ENCODE measurements at places on chromosomes 16 and 17. TPM values are rescaled to one million over a fixed set of nuclear protein-coding genes. Genes with fewer than 3 reads are reported as not detected.

GRCh38 chr17:70120425-70120824, 45.4 kb downstream of the KCNJ16 start:
- no peak overlapping the region for H3K27ac ChIP-seq
- DNase-seq, result no peak
- H3K27me3 ChIP-seq, result peaks cover 2% of the 10 kb centered on the region
- H3K4me1 ChIP-seq, result no peaks in the 10 kb centered on the region

DNA sequence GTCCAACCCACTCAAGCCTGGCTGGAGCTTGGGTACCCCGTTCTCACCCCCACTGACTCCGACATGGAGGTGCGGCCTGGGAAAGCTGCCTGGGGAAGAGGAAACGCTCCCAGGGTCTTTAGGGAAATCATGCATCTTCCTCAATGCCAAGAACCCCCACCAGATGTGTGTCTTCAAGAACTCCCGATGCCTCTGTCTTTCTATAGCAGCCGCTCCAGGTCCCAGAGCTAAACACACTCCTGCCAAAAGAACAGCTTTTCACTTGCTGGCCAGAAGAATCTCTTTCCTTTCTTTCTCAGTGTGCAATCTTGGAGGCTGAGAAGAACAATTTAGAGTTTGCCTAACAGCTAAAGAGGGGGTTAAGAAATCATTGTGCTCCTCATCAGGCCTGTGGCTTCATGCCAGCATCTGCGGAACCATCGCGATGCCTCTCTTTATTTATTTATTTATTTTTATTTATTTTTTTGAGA, 41.1 kb upstream of the MTSS2 start:
- no peak overlapping the region for H3K4me3 ChIP-seq
- DNase-seq, result no peak
- no peaks in the 10 kb centered on the region for H3K4me1 ChIP-seq
- H3K27ac ChIP-seq, result no peak overlapping the region

- peak; percentile 27 for DNase-seq
- no peak overlapping the region for H3K4me3 ChIP-seq
- peaks cover 41% of the 10 kb centered on the region for H3K27me3 ChIP-seq
- no peak overlapping the region for H3K27ac ChIP-seq
These were observed 3.2 kb downstream of the SOST start for GRCh38 chr17:43755389-43755875.

USP36 gene
- total RNA-seq, result 74.3 TPM

NPIPB8 gene
- total RNA-seq, result not detected

DNA sequence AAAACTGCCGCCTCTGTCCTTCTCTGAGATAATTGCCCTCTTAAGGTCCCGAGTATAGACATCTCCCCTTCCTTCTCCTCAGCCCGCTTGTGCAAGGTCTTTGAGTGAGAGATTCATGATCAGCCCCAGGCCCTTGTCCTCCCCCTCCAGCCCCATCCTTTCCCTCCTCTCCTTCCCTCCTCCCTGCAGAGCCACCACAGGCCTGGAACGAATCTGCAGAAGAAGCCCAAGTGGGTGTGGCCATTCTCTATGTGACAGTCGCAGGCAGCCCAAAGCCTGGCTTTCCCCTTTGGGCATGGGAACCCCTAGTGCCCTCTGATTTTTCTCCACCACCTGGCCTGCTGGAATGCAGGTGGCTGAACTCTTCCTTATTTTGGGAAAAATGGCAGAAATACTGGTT, 7.2 kb upstream of the NDRG4 start:
- peaks cover 15% of the 10 kb centered on the region for H3K4me1 ChIP-seq
- DNase-seq, result no peak

- peaks cover 6% of the 10 kb centered on the region for H3K27me3 ChIP-seq
- H3K4me3 ChIP-seq, result no peak overlapping the region
- H3K36me3 ChIP-seq, result no peaks in the 10 kb centered on the region
- no peak overlapping the region for H3K27ac ChIP-seq
- H3K4me1 ChIP-seq, result peaks cover 23% of the 10 kb centered on the region
These were observed 29.8 kb upstream of the KCNJ2 start for GRCh38 chr17:70139449-70139993.

DNA sequence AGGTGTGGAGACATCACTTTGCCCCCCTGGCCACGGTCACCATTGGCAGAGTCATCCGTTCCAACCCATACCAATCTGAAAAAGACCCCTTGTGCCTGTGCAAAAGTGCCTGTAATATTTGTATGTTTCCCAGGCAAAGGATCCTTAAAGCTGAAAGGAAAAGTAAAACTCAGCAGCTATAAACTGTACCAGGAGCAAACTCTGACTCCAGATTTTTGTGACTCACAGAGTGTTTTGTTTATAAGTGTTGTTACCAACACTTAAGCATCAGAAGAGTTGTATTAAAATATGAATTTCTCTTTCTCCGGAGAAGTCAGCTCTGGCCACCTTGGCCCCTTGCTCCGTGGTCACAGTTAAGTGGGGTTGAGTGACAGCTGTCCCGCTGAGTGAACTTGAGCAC, 75.9 kb downstream of the IRX6 start:
- H3K27ac ChIP-seq, result no peak overlapping the region
- peaks cover 5% of the 10 kb centered on the region for H3K27me3 ChIP-seq
- no peaks in the 10 kb centered on the region for H3K36me3 ChIP-seq
- DNase-seq, result no peak

DNA sequence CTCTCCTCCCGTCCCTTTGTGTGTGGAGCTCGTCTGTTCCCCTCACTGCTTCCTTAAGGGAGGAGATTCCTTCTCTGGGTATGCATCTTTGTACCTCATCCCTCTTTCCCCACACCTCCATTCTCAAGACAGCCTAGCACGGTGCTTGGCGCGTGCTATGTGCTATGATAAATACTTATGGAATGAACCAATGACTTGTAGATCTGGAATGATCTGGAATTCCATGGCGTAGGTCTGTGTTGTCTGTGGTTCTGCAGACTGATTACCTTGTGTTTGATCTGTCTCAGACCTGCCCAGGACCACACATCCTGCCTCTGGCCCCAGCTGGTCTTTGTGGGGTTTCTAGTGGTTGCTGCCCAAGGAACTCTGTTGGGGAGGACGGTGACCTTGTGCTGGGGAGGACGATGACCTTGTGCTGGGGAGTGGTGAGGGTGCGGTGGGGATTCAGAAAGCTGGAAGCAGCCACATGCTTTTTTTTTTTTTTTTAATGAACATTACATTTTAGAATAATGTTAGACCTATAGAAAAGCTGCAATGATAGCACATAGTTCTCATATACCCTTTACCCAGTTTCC, 33.5 kb upstream of the ETV4 start:
- no peak overlapping the region for H3K27ac ChIP-seq
- H3K36me3 ChIP-seq, result no peaks in the 10 kb centered on the region
- H3K4me3 ChIP-seq, result no peak overlapping the region

DNA sequence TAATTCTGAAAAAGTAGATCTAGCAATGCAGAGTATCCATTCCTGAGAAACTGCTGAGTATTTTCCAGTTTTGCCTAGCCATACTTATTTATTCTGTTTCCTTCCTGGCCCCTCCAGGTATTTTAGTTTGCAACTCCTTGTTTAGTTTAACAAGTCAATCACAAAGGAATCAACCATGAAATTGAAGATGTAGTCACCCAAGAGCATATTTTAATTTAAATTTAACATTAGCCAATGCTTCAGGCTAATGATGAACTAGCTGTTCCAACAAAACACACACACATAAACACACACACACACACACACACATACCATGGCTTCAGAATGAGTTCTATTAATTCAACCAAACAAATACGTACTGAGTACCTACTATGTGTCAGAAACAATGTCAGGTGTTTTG, 332.8 kb upstream of the ERCC4 start:
- no peak overlapping the region for H3K4me3 ChIP-seq
- H3K4me1 ChIP-seq, result no peaks in the 10 kb centered on the region
- H3K27me3 ChIP-seq, result no peaks in the 10 kb centered on the region
- no peak overlapping the region for H3K27ac ChIP-seq
- DNase-seq, result no peak
- no peaks in the 10 kb centered on the region for H3K36me3 ChIP-seq

CCL16 gene
- not detected for total RNA-seq

GRCh38 chr16:17318238-17318637, 152.5 kb downstream of the XYLT1 start:
- no peak overlapping the region for H3K27ac ChIP-seq
- no peak for DNase-seq
- H3K36me3 ChIP-seq, result no peaks in the 10 kb centered on the region
- H3K4me3 ChIP-seq, result no peak overlapping the region
- no peaks in the 10 kb centered on the region for H3K27me3 ChIP-seq

ACE gene
- 2.2 TPM for total RNA-seq

- no peaks in the 10 kb centered on the region for H3K4me1 ChIP-seq
- peak; percentile 20 for DNase-seq
- H3K36me3 ChIP-seq, result peaks cover 52% of the 10 kb centered on the region
- H3K4me3 ChIP-seq, result no peak overlapping the region
These were observed 53.0 kb downstream of the RPA1 start for GRCh38 chr17:1882836-1883235.

DNA sequence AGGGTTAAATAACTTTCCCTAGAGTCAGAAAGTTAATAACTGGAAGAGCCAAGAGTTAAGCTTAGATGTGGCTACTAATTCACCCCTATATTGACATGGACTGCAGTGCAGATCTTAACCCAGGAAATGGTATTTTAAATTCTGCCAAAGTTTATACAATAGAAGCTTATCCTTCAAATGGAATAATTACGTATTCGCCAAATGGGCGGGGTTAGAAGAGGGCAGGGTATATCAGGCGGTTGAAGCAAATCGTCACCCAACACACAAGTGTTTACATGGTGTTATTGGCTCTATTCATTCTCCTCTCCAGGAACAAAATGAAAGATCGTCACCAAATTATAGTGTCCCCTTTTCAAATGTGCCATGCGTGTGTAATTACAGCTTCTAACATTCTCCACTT, 182.7 kb downstream of the PRKCB start:
- no peak overlapping the region for H3K27ac ChIP-seq
- DNase-seq, result no peak
- H3K27me3 ChIP-seq, result no peaks in the 10 kb centered on the region
- no peak overlapping the region for H3K4me3 ChIP-seq
- peaks cover 39% of the 10 kb centered on the region for H3K4me1 ChIP-seq
- H3K36me3 ChIP-seq, result peaks cover 2% of the 10 kb centered on the region

SEZ6 gene
- total RNA-seq, result not detected

DNA sequence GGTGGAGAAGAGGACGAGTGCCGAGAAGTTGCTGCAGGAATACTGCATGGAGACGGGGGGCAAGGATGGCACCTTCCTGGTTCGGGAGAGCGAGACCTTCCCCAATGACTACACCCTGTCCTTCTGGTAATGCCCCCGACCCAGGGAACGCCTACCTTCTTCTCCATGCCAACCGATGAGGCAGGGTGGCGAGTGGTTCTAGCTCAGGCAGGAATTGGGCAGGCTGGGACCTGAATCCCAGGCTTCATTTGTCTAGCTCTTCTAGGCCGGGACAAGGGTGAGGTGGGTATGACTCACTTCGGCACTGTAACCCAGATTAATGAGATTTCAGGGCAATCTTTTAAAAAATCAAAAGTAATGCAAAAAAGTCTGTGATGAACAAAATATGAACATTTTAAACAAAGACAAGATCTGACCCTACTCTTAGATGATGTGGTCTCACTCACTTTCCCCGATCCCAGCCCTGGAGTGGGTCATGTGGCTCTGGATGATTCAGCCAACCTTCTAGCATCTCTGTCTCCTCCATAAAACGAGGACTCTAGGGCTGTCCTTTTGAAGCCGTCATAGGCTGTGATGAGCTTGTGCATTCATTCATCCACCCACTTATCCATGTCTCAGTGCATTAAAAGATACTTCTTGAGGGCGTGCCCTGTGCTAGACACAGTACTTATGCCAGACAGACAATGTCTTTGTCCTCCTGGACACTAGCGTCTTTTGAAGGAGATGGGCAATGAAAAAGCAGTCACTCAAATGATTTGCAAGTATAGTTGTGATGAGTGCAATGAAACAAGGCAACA, 102.6 kb downstream of the SDR42E1 start:
- no peaks in the 10 kb centered on the region for H3K4me1 ChIP-seq
- DNase-seq, result no peak
- no peaks in the 10 kb centered on the region for H3K27me3 ChIP-seq
- H3K4me3 ChIP-seq, result no peak overlapping the region

TBC1D3I gene
- 0.14 TPM for total RNA-seq

HCRT gene
- total RNA-seq, result not detected

DNA sequence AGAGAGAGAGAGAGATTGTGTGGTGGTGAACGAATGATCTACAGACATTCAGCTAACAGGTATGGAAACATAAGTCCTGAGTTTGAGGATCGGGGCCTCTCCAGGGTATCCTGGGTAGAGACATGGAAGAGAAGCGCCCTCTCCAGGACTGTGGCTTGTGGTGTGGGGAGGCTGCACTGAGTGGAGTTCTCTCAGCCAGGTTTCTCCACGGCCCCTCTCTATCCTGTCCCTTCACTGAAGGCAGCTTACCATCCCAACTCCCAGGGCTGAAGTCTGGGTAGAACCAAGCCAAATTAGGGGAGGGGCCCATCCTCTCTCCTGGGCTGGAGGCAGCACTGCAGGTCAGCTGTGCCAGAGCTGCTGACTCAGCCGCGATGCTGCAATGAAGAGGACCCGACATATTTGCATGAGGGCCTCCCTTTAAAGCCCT, 6.2 kb downstream of the C1QL1 start:
- no peak overlapping the region for H3K4me3 ChIP-seq
- H3K36me3 ChIP-seq, result no peaks in the 10 kb centered on the region
- peaks cover 7% of the 10 kb centered on the region for H3K4me1 ChIP-seq
- peaks cover 46% of the 10 kb centered on the region for H3K27me3 ChIP-seq
- no peak for DNase-seq

CD19 gene
- not detected for total RNA-seq

MYLK3 gene
- total RNA-seq, result not detected

- no peak for DNase-seq
- H3K4me1 ChIP-seq, result peaks cover 7% of the 10 kb centered on the region
- H3K27me3 ChIP-seq, result no peaks in the 10 kb centered on the region
- H3K36me3 ChIP-seq, result peaks cover 1% of the 10 kb centered on the region
- H3K4me3 ChIP-seq, result no peak overlapping the region
These were observed 20.3 kb downstream of the SGF29 start for GRCh38 chr16:28573738-28574718.

- no peak for DNase-seq
- H3K4me3 ChIP-seq, result no peak overlapping the region
- no peaks in the 10 kb centered on the region for H3K27me3 ChIP-seq
- H3K4me1 ChIP-seq, result peaks cover 55% of the 10 kb centered on the region
- no peaks in the 10 kb centered on the region for H3K36me3 ChIP-seq
- H3K27ac ChIP-seq, result no peak overlapping the region
These were observed 368.8 kb downstream of the SLC39A11 start for GRCh38 chr17:72723711-72724110.

NFATC2IP gene
- 64.6 TPM for total RNA-seq

CA5A gene
- total RNA-seq, result not detected

TVP23B gene
- total RNA-seq, result 34.1 TPM

DNA sequence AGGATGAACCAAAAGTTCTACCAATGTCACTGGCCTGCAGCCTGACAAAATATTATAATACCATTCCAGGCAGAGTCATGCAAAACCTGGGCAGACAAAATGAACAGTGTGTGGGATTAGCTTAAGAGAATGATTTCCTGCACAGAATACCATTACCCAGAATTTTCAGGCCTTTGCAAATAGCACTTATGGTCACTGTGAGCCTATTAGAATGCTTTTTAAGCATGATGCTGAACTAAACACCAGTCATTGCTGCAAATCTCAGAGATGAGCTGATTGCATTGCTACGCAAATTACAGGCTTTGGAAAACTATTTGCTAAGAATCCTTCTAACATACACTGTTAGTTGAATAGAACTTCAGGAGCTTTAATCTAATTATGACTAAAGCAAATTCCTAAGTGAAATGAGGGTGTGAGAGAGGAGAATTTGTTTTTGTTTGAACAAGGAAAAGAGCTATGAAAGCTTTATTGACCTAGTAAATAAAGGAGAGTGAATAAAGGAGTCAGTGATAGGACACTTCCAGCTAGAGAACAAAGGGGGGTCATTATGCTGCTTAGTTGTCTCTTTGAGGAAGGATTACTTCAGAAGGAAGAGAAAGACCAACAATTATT, 398.8 kb downstream of the HS3ST3B1 start:
- H3K4me1 ChIP-seq, result no peaks in the 10 kb centered on the region
- peaks cover 3% of the 10 kb centered on the region for H3K27me3 ChIP-seq
- no peak for DNase-seq
- H3K27ac ChIP-seq, result no peak overlapping the region

Measured in activated CD4-positive, alpha-beta memory T cell treated with anti-CD3 and anti-CD28 coated beads for 36 hours (primary cell).